ENCODE measurements at places on chromosomes 1 and 21.

DNA sequence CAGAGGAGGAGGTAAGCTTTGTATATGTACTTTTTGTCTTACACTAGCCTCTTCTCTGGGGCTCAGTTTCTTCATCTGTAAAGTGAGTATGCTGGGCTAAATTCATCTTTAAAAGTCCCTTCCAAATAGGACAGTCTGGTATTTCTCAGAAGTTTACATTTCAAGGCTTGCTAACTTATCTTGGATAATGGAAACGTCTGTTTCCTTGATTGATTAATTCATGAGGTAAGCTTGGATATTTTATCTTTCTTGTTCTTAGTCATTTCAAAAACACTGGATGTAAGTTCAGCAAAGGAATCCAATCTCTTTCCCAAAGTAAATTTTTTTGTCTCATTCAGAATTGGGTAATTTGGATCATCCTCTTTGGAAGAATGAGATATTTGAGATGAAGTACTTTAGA is 111.0 kb downstream of the EDEM3 start:
- no peak for DNase-seq

DNA sequence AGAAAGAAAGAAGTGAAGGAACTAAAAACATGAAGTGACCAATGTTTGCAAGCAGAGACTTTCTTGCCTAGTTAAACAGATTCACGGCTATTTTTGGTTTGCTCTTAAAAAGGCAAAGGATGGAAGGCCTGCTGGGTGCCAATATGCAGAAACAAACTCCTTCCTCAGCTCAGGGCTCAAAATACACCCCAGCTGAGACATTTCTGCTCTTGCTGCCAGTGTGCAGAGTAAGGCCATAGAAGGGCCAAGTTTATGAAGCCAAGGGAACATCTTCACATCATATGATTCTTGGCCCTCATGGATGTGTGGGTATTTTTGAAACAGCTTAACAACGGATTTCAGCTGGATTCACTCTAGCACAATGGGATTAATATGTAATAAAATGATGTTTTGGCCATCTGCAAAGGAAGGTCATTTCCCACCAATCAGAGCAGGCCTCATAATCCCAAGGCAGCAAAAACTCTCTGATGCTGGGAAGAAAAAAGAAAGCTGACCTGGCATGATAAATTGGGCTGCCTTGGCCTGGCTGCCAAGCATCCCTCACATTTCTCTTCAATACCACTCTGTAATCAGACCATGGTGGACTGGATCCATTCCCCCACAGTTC is 70.7 kb downstream of the CAPZB start:
- no peak for DNase-seq

DNA sequence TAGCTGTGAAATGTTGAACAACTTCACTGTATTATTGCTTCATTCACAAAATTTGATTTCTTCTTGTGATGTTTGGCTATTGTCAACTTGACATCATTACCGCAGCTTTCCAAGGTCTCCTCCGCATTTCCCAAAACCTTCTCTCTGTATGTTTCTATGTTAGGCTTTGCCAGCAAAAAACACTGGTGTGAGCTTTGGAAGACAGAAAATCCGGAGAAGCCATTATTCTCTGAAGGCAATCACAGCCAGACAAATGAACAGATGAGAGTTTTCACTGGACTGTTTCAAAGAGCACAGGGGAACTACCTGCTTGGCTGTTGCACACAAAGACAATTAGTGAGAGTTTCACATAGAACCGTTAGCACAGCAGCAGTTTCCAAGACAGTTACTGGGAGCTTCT is 609.6 kb downstream of the BRINP3 start:
- no peak for DNase-seq

DNA sequence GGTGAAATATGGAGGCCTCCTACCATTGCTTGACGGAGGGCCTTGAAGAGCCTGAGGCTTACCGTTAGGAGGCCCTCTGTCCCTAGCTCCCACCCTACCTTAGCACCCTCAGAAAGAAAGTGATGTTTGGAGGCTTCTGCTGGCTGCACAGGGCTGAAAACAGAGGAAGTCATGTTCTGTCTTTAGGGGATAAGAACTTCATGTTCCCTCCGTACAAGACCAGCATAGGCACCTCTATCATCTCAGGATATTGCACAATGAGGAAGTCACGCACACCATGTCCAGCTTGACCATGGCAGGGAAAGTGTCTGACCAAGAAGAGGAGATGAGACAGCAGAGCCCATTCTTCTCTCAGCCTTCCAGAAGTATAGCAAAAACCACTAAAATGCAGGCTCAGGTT is 13.8 kb downstream of the ADORA3 start:
- DNase-seq, result no peak

DNA sequence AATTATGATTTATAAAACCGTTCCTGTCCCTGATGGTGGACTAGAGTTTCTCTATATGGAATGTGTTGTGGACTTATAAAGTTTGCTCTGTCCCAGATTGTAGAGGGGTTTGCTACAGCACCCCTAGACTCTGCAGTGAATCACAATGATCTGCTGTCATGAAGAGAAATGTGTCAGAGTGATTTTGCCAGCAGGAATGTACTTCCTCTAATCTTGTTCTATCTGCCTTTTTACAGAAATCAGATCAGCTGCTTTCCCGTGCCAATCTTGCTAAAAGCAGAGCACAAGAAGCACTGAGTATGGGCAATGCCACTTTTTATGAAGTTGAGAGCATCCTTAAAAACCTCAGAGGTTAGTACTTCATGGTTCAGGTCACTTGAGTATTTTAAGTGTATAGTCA is 52.0 kb downstream of the LAMC2 start:
- DNase-seq, result no peak

DNA sequence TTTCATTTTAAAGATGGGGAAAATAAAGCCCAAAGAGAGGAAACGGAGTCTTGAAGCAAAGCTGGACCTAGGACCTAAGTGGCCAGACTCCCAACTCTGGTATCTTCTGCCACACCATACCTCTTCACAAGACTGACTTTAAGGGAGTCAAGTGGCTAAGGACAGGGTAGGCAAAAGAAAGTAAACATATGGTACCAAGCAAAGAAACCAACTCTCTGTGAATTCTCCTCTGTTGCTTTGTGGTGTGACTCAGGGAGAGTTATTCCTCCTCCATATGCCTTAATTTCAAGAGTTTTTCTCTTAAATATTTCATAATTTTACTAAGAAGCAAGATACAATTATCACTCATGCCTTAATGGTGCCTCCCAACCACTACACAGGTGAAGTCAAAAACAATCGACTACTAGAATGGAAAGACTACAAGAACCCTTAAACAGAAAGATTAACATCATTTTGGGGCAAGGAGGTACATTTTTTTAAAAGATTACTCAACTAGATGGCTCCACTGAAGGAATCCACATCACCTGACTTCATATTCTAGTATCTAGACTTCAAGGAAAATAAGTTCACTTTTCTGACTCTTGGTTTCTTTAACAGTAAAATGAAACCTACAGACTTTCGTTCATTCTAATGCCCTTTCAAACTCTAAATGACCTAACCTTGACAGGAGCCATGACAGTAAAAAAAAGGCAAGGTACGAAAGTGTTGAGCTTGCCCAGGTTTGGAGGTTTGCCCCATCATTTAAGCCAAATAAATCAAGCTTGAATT is 44.2 kb downstream of the LUZP1 start:
- no peak for DNase-seq

- no peak for DNase-seq
Measured at GRCh38 chr1:178646821-178647220, 78.2 kb upstream of the RALGPS2 start.

- DNase-seq, result no peak
Measured at GRCh38 chr1:221074332-221074731, 195.1 kb downstream of the HLX start.

- DNase-seq, result no peak
Measured at GRCh38 chr1:6819246-6820040, 34.2 kb downstream of the CAMTA1 start.

GRCh38 chr1:34696981-34697380 is 57.9 kb upstream of the GJB5 start:
- DNase-seq, result no peak

DNA sequence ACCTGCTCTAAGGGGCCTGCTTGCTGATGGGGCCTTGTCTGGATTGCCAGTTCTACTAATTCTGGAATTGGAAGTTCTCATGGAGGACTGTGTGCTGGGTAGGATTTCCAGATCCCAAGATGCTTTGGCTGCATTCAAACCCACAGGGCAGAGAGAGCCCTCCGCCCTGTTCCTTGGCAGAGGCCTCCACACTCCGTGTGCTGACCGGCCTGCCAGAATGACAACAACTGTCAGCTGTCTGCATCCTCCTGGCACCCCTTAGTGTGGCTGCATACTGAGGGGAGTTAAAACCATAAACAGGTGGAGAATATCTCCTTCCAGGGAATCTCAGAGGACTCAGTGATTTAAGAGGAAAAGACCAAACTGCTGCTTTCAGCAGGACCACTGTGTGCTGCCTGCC is 60.7 kb downstream of the ADARB1 start:
- no peak for DNase-seq

DNA sequence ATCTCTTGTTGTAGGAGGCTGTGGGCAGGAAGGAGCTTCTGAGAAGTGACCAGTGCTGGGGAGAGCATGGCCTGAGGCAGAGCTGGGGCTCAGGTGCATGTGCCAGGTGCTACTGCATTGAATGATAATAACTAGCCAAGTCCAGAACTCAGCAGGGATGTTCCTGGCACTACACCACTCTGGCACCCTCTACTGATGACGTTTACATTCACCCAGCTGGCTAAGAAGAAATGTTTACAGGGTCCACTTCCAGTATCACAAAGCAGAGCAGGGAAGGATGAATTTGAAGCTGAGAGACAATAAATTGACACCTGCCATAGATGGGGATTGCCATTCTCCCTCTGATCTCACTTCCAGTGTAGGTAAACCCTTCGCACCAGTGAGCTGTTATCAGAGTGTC is 411.8 kb downstream of the SETD4 start:
- no peak for DNase-seq

GRCh38 chr1:11071463-11072215 is 11.8 kb upstream of the SRM start:
- DNase-seq, result no peak

GRCh38 chr1:93874025-93874651 is 4.9 kb downstream of the DNTTIP2 start:
- DNase-seq, result no peak

GRCh38 chr1:84700070-84700469 is 9.8 kb upstream of the SSX2IP start:
- no peak for DNase-seq

GRCh38 chr1:211543025-211543424 is 35.9 kb downstream of the SLC30A1 start:
- no peak for DNase-seq

- no peak for DNase-seq
Measured at GRCh38 chr1:59730759-59731478, 83.8 kb upstream of the HOOK1 start.

GRCh38 chr1:180117764-180118116 is 36.9 kb upstream of the QSOX1 start:
- no peak for DNase-seq

DNA sequence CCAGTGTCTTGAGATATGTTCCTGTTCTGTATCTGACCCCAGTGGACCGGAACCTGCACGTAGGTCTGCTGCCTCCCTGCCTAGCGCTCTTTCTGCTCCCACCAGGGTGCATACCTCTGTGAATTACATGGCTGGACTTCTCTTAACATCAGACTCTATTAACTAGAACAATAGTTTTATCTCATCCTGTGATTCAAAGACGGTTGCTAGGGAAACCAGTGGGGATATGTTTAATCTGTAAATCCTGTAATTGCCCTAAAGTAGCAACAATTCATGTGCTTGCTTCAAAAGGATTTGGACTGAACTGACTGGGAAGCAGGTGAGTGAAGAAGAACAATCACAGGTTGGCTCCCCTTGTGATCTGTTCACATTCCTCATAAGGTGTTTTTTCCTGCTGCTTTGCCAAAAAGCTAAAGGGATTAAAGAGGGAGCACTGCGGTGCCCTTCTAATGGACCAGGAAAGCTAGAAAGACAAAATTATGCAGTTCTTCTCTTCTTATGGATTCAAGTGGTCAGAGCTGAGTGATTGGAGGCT is 52.7 kb upstream of the DIRAS3 start:
- no peak for DNase-seq

GRCh38 chr1:109136766-109137165 is 22.9 kb downstream of the ELAPOR1 start:
- no peak for DNase-seq

DNA sequence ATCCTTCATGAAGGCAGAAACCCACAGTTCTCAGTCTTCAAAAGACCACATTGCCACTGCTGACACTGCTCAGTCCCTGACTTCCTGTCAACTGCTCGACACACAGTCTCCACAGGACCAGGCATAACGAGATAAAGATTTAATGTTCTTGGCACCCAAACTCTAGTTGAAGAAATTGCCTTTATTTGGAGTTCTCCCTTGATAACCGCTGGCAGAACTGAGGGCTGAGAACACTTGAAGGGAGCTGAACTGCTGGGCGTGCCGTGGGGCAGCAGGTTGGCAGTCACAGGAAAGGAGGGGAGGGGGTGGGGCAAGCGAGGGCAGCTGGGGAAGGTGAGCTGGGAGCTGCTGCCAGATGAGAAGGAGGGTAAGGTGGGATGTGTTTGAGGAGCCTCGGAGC is 15.9 kb downstream of the HENMT1 start:
- no peak for DNase-seq

DNA sequence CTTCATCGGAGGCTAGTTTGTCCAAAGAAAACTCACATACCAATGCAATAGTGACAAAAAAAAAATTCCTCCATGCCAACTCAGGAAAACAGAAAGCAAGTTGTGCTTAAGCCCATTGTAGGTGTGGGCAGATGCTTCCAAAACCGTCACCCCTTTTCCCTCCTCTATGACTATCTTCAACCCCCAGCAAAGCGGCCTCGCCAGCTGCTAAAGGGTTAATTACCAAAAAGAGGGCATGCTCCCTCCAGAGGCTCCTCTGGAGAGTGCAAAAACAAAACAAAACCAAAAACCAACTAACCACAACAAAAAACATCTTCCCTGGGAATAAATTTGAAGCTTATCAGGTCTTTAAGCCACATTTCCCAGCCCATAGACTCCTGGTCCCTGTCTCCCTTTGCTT is 1.2 kb downstream of the LMOD1 start:
- no peak for DNase-seq

- DNase-seq, result no peak
Measured at GRCh38 chr21:28927130-28927529, 65.5 kb downstream of the LTN1 start.

DNA sequence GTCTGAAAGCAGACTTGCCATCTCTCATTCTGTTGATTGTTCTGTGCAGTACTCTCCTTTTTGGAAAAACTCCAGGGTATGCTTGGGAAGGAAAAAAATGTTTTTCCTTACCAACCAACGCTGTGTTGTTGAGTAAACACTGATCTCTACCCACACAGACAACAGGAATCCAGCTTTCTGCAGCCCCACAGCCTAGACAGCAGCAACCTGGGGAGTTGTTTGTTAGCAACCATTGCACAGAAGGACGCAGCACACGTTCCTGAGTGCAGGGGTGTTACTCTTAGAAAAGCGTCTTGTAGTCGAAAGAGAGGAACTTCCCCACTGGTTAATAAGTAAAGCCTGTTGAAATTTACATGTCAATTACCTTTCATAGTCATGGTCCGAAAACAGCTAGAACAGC is 56.6 kb downstream of the SMYD2 start:
- no peak for DNase-seq

- no peak for DNase-seq
Measured at GRCh38 chr21:26565111-26565510, 8.0 kb downstream of the CYYR1 start.

All from esophagus squamous epithelium (tissue), 5 donors.